ENCODE measurements at places on chromosomes 3 and 15.

GRCh38 chr3:129440618-129441190 is 680 bp downstream of the IFT122 start:
- DNase-seq, result no peak

DNA sequence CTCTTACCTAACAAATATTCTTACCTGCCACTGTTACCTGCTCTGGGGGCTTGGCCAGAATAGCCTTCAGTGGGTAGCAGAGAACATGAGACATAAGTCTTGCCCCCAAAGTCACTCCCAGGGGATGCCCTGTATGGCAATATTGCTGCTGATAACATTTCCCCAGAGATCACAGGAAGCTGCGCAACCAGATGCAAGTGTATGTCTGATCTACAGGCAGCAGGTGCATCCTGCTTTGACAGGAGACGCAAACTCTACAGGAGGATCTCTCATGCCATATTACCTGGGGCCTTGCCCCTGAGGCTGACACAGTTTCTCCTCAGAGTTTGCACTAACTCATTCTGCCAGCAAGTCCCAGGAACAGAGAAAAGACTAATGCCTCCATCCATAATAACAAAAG is 174.4 kb upstream of the LPP start:
- DNase-seq, result no peak

DNA sequence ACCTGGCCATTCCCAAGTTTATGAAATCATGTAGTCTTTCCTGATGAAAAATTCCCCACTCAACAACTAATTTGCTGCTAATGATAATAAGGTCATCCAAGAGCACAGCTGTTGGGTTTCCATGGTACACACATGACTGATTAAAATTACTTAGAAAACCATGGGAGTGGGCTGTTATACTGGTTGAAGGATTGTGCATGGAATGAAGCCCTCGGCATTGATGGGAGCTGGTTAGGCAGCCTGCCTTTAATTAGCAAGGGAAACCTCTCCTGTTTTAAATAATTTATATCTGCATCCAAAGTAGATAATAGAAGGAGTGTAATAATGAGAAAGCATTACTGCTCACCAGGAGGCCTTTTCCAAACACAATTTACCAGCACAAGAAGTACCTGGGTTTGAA is 235.1 kb upstream of the CFAP20DC start:
- no peak for DNase-seq

GRCh38 chr3:9026320-9027045 is 63.2 kb upstream of the RAD18 start:
- DNase-seq, result no peak

- no peak for DNase-seq
Measured at GRCh38 chr15:31273258-31273941, 53.2 kb upstream of the KLF13 start.

GRCh38 chr3:27861046-27862036 is 139.2 kb upstream of the EOMES start:
- no peak for DNase-seq

DNA sequence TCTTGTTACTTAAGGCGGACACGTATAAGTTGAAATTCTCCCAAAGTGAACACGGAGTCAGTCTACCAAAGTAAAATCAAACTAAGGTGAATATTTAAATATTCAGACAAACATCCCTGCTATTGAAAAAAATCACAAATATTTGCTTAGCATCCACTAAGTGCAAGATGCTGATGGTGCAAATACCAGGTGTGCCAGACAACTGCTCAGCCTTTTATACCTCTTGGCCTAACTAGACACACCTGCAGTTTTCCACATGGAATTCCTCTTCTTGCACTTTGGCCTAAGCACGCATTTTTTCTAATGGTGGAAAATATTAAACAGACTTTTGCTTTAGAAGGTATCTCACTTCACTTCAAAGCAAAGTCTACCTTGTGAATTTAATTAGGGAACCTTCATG is 84.1 kb upstream of the ICE2 start:
- no peak for DNase-seq

GRCh38 chr3:112814266-112814665 is 32.4 kb downstream of the CD200R1L start:
- DNase-seq, result peak; percentile 36

GRCh38 chr15:37199545-37199944 is 99.2 kb upstream of the MEIS2 start:
- DNase-seq, result no peak

GRCh38 chr3:9276761-9277370 is 27.4 kb upstream of the SRGAP3 start:
- no peak for DNase-seq

DNA sequence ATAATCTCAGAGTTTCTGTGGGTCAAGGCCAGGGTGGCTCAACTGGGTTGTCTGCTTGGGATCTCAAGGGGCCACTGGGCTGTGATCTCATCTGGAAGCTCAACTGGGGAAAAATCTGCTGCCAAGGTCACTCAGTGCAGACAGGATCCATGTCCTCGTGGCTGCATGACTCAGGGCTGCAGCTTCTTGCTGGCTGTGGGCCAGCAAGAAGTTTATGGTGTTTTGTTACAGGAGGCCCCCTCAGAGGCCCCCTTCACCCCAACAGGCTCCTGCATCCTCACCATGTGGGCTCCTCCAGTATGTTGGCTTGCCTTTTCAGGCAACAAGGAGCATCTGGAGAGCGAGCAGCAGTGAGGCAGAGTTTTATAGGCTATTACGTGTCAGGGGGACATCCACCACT is 14.6 kb downstream of the OCA2 start:
- DNase-seq, result no peak

GRCh38 chr3:10489746-10490483 is 15.5 kb downstream of the ATP2B2 start:
- DNase-seq, result no peak

DNA sequence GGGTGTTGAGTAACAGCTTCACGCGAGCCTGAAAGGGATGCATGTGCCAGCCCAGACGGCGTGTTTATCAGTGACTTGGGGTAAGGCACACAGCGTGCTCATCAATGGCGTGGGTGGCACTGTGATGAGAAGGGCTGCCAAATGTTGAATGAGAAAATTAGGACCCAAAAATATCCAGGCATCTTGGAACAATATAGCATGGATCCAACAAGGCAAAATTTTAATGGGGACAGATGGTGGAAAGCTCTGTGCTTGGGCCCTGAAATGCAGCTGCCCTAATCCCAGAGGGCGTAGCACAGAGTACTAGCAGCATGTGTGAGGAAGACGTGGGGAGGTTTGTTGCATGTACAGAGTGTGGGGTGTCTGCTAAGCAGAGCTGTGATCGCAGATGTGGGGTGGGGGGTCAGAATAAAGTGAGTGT is 48.9 kb downstream of the SSUH2 start:
- no peak for DNase-seq

DNA sequence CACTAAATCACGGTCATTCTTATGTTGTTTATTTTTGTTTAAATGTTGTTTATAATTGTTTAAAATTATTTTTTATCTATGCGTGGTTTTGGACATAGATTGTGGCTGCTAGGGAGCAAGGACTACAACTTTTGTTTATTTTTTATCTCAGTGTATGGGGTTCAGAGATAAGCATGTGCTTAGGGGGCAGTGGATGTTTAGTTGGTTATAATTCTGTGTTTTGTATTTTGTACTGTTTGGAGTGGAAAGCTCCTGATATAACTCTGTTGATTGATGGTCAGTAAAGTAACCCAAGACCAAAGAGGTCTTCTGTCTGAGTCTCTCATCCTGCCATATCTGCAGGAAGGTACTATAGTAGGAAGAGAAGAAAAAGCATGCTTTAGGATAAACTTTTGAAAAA is 36.5 kb upstream of the NPHP3 start:
- DNase-seq, result no peak

GRCh38 chr15:59543721-59544547 is 67.6 kb upstream of the GCNT3 start:
- DNase-seq, result no peak

DNA sequence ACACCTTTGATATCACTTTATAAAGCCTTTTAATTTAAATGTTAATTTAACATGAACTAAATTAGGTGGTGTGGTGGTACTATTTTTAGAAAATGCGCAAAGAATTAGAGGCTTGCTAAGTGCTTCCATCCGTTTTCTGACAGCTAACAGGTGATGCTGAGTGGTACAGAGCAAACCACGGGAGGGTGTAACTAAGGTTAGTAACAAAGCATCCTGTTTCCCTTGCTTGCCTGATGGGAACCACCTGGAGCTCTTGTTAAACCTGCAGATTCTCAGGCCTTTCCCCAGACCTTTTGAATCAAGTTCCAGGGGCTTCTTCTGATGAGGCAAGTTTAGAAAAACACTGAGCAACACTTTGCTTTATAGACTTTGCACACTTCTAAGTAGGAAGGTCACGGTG is 101.0 kb downstream of the ATG7 start:
- no peak for DNase-seq

GRCh38 chr3:120622457-120622856 is 26.3 kb downstream of the NDUFB4 start:
- DNase-seq, result no peak

All from SW 1271 (cell line).